ENCODE measurements at places on chromosomes 7 and 10.

DNA sequence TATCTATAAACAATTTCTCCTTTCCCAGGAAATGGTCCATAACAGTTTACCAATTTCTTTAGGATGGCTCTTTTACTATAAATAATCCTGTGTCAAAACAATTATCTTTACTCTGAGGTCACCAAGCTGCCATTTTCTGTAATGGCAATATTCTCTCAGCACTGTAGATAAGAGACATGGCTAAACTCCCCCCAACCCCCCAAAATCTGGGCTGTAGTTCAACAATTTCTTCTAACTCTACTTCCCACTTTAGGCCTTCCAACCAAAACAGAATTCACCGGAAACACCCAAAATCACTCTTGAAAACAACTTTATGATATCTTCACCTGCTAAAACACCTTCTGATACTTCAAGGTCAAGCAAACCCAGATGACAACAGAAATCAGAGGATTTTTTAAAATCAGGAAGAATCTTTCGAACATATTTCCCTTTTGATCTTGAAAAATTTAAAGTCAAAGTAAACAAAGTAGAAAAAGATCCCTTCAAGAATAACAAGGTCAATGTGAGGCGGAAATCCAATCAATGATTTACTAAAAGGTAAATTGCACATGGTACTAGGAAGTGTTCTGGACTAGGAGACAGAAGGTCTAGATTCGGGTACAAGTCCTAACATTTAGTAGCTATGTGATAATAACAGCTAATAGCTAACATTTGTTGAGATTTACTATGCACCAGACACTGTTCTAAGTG is 176.8 kb downstream of the CPEB3 start:
- DNase-seq, result no peak

DNA sequence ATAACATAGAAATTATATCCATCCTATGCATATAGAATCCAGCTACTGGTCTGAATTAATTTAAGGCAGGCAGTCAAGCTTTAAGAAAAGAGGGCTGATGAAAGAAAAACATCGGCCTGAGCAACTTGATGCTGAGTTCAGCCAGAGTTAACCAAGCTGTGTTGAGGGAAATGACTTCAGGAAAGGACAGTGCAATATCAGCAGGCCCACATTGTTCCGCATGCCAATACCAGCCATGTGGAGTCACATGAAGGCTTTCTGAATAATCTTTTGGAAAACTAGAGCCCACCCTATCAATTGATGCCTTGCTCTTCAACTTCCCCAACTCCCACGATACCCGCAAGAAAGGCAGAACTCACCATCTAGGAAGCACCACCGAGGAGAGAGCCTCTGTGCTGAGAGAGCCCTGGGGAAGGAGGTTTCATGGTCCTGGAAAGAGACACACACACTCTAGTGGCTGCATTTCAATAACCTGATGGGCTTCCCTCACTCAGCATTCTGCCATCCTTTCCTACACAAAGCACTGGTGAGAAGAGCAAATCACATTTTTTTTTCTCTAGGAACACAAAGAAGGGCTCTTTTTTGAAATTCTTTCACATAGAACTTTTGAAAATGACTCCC is 125.8 kb upstream of the PTN start:
- DNase-seq, result no peak

- peak; percentile 78 for DNase-seq
These were observed 36.3 kb downstream of the DRGX start for GRCh38 chr10:49359349-49360270.

- no peak for DNase-seq
These were observed 569.3 kb upstream of the IGFBP3 start for GRCh38 chr7:46490406-46490805.

- DNase-seq, result no peak
These were observed 208.8 kb upstream of the IGFBP3 start for GRCh38 chr7:46129831-46130230.

- no peak for DNase-seq
These were observed 68.3 kb upstream of the AMPH start for GRCh38 chr7:38699471-38699870.

DNA sequence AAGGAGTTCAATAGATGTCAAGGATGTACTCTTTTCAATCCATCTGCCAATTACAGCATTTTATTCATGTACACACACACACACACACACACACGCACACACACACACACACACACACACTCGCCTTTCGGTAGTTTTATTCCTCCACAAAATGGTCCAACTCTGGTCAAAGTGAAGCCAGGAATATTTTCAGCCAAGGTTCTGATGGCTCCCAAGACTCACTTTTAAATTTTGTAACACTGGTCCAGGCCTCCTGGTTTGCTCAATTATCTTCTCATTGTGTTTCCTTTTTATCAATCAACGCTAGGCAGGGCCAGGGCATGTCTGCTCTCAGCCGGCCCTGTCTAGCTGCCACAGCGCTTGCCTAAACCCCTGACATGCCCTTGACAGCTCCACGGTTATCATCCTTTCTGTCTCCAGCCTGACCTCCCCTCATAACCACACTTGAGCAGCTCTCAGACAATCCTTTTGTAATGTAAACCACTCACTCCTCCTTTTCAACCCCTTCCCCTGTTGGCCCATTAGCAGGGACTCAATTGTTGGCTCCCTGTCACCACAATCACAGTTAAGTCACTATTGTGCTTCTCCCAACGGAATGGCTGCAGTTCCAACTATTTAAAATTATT is 115.1 kb downstream of the ICA1 start:
- DNase-seq, result peak; percentile 34

DNA sequence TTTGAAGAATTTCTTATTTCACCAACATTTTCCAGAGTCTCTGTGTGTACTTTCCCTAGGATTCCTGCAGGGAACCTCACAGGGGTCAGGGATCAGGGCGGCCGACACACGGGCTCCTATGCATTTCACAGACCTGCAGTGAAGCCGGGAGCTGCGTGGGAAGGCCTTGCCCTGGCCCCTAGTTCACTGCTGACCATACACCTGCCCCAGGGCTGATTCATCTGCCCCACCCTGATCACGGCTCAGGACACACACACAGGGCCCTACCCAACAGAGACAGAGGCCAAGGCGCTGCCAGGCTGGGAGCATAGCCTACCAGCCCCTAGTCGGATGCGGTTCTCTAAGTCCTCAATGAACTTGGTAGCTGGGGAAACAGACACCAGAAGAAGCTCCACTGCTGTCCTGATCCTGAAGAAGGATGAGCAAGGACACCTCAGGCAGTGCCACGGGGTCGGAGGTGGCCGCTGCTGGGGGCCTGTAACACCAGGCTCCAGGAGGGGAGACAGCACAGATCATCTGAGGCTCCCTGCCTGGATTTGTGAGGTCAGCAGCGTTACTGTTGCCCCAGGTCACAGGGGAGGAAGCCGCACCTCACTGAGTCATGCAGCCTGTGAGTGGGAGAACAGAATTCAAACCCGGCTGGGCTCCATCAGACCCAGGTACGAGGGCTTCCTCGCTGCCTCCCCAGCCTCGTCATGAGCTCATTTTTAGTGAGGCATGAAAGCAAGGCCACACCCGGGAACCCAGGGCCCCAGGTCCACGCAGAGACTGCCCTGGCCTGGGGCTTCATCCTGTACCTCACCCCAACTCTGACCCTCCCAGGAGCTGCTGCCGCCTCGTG is 278.8 kb upstream of the PPP2R2D start:
- no peak for DNase-seq

DNA sequence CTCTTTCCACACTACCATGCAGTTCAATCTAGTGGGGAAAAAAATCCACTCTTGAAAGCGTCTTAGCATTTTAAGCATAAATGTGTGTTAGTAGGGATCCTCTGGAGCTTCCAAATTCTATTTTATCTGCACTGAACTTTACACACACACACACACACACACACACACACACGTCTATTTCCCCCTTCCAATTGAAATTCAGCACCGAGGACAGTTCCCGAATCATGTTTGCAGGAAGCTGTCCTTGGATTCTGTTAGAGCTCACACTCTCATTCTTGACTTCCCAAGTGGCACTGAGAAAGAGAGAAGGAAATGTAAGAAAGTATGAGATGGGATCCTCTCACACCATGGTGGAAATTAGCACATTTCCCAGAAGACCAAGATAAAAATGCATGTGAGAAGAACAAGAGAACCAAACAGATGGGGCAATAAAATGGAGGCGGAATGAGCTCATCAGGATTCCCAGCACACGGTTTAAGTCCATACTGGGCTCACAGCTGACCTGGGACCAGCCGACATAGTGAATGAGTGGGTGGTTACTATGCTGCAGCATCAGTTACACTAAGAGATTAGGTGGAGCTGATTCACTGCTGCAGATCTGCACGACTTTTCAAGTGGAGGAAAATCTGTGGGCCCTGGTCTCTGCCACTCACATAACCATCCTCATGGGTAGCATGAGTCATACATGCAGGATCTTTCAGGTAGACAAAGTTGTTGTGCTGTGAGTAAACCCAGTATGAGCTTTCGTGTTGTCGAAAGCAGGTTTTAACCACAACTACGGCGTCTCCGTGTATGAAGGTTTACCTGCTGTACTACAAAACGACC is 3.3 kb upstream of the NPTX2 start:
- DNase-seq, result peak; percentile 51

- DNase-seq, result no peak
These were observed 56.8 kb downstream of the HK1 start for GRCh38 chr10:69335063-69335587.

DNA sequence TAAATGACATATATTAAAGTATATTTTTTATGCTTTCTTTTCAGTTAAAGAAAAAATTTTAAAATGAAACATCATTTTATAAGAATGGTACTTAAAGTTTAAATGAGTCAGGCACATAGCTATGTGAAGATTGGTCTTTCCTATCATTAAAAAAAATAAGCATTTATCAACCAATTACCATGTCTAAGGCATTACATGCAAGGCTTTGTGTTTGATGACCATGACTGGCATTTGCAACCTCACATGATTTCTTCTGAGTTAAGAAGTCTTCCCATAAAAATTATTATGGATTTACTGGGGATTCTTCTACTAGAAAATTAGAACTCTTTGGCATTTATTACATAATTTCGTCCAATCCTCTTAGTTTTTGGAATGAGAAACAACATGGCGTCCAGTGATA is 776.1 kb downstream of the MAGI2 start:
- DNase-seq, result no peak

- no peak for DNase-seq
These were observed 117.5 kb downstream of the PARD3 start for GRCh38 chr10:34697351-34698247.

DNA sequence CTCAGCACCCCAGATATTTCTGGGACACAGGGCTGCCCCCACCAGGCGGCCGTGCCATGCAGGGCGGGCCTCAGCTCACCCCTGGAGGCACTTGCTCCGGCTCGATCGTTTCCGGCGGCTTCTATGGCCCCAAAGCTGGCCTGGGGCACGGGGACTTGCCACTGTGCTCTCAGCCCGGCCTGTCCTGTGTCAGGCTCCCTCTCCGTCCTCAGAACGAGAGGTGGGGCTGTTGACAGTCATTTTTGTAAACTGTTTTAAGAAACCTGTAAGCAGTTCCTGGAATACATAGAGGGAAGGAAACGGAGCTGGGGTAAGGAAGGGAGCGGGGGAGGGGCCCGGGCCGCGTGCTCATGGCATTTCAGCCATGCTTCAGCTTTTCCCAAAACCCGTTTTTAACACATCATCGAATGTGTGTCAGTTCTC is 30.7 kb upstream of the PRKAR1B start:
- DNase-seq, result no peak

DNA sequence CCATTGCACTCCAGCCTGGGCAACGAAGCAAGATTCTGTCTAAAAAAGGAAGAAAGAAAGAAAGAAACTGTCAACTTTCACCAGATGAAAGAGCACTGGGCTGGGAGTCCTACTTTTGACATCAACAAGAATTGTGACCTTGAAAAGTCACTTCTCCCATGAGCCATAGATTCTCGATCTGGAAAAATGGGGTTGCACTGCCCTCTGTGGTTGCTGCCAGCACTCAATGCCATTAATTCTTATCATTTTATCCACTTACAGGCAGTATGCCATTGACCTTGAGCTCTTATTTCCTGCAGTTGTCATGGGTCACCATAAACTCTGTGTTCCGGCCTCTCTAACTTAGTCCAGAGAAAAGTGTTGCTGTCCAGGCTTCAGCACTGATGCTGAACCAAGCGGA is 137.2 kb downstream of the NOC3L start:
- DNase-seq, result peak; percentile 13

GRCh38 chr10:125209591-125210355 is 49.4 kb upstream of the CTBP2 start:
- no peak for DNase-seq

GRCh38 chr10:51532044-51532443 is 167.4 kb downstream of the CSTF2T start:
- DNase-seq, result no peak

GRCh38 chr10:99143651-99144050 is 92.0 kb downstream of the HPSE2 start:
- DNase-seq, result no peak

DNA sequence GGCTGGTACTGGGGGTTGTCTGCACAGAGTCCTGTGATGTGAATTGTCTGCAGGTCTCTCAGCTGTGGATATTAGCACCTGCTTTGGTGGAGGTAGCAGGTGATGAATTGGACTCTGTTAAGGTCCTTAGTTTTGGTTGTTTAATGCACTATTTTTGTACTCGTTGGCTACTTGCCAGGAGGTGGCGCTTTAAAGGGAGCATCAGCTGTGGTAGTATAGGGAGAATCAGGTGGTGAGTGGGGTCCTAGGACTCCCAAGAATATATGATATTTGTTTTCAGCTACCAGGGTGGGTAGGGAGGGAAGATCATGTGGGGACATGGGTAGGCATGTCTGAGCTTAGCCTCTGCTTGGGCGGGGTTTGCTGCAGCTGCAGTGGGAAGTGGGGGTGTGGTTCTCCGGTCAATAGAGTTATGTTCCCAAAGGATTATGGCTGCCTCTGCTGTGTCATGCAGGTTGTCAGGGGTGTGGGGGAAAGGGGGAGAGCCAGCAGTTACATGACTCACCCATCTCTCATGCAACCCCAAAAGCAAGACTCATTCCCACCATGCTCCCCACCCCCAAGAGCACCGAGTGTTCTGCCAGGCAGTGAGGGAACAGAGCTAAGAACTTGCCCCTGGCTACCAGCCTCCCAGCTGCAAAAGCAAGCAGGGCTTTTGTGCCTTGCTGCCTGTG is 53.7 kb upstream of the ZNF273 start:
- DNase-seq, result no peak

DNA sequence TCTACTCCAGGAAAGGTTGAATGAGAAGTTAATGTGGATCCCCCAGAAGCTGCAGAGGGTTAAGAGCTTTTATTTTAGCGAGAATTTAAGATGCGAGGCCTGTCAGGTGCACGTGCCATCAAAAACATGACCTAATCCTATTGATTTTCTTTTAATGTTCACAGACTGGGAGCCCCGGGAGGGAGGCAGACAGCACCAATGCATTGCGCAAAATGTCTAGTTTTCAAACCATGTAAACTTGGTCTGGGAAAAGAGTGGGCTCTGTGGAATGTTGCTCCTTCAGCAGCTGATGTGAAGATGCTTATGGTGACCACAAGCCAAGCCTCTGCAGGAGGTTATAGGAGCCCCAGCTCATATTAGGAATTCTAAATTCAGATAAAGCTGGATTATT is 172.0 kb upstream of the ITGB1 start:
- DNase-seq, result no peak
